Stimulated activated CD4-positive, alpha-beta T cell treated with anti-CD3 and anti-CD28 coated beads, TNF-alpha, amount 100 ng/mL, for 1 hour (primary cell): ENCODE measurements at places on chromosomes 1 and 21.

GRCh38 chr1:239434181-239434580, 47.8 kb downstream of the CHRM3 start:
- DNase-seq: no peak

DNA sequence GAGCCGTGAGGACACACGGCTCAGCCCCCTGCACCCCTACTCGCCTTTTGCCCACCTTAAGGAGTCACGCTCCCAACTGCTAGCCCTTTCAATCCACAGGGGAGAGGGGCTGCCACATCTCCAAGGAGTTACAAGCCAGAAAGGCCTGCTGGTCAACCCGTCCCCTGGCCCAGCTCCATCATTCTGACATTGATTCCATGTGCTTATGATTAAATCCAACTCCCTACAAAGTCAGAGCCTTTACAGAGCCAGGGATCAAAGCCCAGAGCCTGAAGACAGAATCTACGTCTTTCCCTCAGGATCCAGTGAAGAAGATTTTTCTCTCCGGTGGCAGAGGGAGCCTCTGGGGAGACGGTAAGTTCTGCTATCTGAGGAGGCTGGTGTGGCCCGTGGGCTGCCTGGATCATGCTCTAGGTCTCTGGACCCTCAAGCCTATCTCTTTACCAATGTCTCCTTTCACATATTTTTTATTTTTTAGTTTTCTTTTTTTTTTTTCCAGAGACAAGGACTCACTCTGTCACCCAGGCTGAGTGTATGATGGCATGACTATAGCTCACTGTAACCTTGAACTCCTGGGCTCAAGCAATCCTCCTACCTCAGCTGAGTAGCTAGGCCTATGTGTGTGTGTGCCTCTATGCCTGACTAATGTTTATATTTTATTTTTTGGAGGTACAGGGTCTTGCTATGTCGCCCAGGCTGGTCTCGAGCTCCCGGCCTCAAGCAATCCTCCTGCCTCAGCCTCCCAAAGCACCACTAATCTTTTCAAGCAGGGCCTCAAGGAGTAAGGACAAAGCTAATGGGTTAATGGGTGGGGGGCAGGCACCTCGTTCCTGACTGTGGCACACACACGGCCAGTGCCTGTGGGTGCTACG, 61.3 kb downstream of the SLC66A1 start:
- no peak for DNase-seq

GRCh38 chr1:244862354-244862698, 2.0 kb downstream of the HNRNPU start:
- DNase-seq: no peak

DNA sequence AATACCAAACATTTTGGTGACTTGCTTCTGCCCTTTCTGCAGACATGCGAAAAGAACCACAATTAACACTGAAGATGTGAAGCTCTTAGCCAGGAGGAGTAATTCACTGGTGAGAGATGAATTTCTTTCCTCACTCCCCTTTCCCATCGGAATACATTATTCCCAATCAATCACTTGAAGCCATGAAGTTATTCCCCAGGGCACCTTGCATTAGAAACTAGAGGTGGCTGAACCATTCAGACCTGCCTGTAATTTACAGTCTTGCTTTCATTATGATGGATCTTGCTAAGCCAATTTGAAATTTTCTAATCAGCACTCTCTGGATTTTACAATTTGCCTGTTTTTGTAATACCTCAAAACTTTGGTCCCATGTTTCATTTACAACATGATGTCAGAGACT, 9.5 kb upstream of the CORT start:
- no peak for DNase-seq

DNA sequence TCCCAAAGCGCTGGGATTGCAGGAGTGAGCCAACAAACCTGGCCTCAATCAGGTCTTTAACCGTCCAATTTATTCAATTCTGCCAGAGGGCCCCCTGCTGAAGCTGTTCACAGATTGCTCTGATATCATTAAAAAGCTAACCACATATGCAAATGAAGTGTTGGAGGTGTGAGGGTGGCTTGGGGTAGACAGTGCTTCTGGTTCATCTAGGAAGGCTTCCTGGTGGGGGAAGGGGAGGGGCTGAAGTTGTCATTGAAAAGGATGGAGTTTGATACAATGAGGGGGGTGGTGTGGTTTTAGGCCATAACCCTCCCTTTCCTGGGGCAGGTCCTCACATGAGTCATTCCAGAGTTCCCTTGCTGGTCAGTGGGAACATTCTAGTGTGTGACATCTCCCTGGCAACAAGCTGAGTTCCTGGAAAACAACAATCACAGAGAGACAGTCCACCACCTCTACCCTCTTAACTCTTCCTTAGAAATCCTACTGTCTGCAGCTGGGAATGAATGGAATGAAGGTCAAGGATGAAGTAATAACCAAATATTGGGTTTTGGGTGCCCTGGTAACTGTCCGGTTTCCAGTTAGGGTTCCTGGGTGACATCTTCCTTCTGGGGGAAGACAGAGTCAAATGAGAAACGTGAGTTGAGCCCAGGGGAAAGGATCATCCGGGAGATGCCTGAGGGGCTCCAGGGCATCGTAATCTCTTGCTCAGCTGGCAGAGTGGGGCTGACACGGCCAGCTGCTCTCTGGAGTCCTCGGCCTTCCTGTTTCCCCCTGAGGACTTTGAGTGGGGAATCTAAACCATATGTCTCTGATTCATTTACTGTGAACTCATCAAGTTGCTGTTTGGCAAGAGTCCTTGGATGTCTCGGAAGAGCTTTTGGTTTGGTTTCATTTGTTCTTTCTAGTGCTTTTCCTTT, 32.2 kb downstream of the BATF3 start:
- DNase-seq: no peak

DNA sequence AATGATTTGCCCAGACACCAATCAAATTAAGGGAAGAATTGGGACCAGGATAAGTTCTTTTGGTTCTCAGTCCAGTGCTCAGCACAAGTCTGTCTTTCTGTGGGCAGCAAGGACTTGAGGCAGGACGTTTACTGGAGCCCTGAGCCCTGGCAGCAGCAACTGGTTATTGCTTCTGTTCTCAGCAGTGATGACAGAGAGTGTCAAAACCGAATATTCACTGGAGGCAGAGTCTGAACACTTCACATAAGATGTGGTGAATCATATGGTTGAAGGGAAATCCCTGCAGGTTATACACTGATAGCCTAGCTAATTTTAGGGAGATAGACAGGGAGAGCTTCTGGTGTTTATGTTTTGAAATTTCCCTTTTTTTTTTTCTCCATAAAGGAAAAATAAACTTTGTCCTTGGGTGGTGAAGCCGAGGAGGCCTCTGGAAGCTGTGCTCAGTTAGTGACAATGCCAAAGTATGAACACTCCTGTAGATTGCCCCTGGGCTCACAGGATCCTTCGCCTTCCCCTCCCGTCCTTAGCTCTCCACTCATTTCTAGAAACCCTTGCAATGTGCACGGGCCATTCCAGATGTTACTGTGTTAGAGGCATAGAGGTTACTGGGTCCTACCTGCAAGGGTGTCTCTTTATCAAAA, 26.3 kb upstream of the TSPAN2 start:
- DNase-seq: no peak

DNA sequence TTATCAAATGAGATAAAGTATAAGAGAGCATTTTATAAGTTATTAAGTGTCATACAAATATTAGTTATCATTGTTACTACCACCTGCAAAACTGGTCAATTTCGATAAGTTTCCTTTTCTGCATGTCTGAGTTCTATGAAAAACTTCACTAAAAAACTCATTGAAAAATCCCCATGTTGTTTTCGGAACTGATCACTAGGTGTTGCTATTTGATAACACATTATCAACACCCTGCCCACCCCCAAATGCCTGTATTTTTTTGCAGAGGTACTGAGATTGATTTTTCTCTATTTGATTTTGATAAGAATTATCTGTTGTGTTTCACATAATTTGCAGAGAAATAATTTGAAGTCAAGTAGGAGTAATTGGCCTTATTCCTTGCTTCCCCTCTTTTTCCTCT, 22.1 kb upstream of the DISP1 start:
- no peak for DNase-seq

- DNase-seq: no peak
Observed at GRCh38 chr1:7383671-7384520, 387.2 kb upstream of the VAMP3 start.

- DNase-seq: no peak
Observed at GRCh38 chr1:44829506-44830384, 13.3 kb downstream of the PTCH2 start.

DNA sequence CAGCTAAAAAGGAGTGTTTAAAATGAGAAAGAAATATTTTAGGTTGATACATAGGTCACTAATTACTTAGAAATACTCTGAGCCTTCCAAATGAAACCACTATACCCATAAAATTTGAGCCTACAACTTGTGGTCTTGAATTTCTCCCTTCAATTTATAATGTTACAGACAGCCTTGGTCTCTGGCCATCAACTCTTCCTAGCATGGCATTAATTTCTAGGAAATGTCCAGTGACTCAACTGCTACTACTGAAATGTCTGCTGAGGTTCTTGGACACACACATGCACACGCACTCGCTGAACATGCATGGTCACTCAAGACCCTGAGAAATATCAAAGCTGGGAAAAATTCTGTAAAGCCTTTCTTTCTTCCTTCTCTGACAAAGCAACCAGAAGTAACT, 61.1 kb upstream of the SAMSN1 start:
- no peak for DNase-seq

DNA sequence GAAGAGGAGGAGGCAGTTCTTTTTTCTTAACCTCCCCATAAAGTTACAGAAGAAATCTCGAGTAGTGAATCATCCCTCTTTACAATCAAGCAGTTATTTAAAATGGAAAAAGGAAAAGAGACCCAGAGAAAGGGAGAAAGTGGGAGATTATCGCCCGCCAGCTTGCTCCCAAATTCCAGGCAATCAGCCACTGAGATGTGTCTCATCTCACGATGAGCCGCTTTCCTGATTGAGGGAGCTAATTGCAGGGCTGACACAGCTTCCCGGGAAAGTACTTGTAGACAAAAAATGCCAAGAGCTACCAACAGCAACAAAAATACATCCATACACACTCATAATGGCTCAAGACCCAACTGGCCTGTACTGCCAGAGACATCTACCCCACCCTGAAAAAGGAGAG, 191.6 kb upstream of the ZC3H12A start:
- no peak for DNase-seq

DNA sequence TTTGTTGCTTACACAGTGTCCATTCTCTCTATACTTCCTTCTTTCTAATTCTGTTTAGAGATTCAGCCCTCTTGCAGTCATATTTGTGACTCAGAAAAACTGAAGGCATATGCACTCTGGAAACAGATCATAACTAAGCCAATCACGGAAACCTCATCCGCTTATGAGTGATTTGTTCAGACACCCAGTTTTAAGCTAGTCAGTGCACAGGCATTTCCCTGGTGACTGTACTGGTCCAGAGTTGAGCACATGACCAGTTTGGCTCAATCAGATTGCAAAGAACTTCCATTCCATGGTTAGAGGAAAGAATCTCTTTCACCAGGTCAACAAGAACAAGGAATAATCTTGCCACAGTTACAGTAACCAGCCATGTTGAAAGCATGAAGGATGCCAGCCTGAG, 69.2 kb upstream of the SGIP1 start:
- DNase-seq: no peak

- no peak for DNase-seq
Observed at GRCh38 chr1:44321466-44321865, 33.6 kb downstream of the ERI3 start.

DNA sequence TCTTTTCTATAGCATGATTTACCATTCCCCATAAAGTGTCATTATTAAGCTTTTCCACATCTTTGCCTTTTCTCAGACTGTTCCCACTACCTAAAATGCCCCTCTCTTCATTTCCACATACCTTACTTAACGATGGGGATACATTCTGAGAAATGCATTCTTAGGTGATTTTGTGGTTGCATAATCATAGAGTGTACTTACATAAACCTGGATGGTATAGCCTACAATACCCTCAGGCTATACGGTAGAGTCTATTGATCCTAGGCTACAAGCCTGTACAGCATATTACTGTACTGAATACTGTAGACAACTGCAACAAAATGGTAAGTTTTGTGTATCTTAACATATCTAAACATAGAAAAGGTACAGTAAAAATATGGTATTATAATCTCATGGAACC, 54.8 kb upstream of the MUTYH start:
- no peak for DNase-seq

- DNase-seq: no peak
Observed at GRCh38 chr1:47505267-47505666, 67.4 kb downstream of the FOXD2 start.

GRCh38 chr1:8736927-8737326, 80.5 kb downstream of the RERE start:
- no peak for DNase-seq

DNA sequence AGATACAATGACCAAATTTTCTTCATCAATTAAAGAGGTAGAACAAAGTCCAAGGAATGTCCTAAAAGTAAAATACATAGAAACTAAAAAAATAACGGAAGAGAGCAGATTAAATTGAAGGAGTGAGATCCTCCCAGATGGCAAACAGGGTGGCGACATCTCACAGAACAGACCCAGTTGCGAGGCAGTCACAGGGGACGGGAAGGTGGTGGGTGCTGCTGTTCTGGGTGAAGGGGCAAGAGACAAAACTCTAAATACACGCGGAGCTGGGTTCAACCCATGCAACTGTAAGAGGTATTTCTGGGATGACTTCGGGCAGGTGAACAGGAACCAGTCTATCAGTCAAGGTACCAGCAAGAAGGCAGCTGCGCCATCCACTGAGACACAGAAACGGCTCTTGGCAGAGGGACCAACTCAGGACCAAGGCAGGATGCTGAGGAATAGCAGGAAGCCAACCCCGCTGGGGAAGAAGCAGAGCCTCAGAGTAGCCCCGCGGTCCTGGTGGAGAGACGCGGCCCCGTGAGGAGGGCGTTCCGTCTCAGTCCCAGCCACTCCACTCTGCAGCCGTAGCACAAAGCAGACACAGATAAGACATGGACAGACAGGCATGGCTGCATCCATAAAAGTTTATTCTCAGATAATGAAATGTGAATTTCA, 32.2 kb downstream of the WDR4 start:
- DNase-seq: no peak

GRCh38 chr1:194723067-194723466, 1536.7 kb upstream of the B3GALT2 start:
- DNase-seq: no peak
